ENCODE measurements at places on chromosomes 4 and X.
A peak's percentile ranks its signal among the peaks of the same experiment; 100 is the strongest.

- no peak for DNase-seq
These were observed 111.6 kb downstream of the AFF2 start for GRCh38 chrX:148611993-148612392.

DNA sequence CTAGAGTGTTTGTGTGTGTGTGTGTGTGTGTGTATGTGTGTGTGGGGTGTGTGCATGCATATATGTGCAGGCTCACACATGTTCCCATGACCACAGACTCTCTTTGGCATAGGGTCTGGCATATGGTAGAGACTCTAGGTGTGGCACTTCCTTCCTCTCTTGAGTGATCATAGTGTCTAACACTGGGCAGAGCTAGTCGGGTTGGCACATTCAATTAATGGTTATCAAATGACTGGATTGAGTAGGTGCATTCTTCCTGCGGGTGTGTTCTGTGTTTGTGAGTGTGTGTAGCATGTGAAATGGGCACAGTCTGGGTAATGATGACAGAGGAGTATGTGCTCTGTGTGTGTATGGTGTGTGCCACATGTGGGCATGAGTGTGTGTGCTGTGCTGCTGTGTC is 106.5 kb downstream of the EFNB1 start:
- DNase-seq, result no peak

- no peak for DNase-seq
These were observed 38.8 kb upstream of the IGFBP7 start for GRCh38 chr4:57148831-57149505.

DNA sequence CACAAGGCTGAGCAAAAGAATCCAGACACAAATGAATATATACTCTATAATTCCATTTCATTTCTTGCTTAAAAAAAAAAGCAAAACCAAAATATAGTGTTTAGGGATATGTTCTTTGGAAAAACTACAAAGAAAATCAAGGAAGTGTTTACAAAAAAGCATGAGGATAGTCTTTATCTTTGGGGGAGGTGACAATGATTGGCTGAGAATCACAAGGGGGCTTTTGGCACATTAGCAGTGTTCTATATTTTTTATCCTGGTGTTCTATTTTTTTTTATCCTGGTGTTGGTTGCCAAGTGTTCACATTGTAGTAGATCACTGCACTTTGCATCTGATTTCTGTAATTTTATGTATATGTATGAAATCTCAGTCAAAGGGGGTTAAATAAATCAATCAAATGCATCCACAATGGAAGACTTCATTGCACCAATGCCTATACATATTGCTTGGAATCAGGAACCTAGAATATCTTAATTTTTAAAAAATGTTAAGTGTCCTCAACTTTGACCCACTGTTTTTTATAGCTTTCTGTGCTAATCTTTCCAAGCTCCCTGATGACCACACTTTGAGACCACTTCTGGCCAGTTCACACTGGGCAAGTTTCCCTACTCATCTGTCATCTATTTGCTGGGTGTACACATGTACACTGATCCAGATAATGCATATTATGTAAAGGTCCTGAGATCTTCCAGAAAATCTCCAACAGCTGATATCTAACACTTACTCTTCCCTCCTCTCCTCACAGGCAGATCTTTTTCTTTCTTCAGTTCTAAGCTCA is 3.7 kb downstream of the TBC1D9 start:
- no peak for DNase-seq

GRCh38 chr4:158331863-158332262 is 121.6 kb downstream of the TMEM144 start:
- DNase-seq, result no peak

GRCh38 chr4:36771411-36772153 is 473.0 kb upstream of the NWD2 start:
- DNase-seq, result no peak

GRCh38 chrX:68532831-68533533 is 34.1 kb downstream of the YIPF6 start:
- DNase-seq, result no peak

GRCh38 chr4:73922766-73923630 is 53.8 kb downstream of the CXCL1 start:
- DNase-seq, result peak; percentile 43

- DNase-seq, result no peak
These were observed 115.2 kb upstream of the LRPAP1 start for GRCh38 chr4:3647421-3647820.

DNA sequence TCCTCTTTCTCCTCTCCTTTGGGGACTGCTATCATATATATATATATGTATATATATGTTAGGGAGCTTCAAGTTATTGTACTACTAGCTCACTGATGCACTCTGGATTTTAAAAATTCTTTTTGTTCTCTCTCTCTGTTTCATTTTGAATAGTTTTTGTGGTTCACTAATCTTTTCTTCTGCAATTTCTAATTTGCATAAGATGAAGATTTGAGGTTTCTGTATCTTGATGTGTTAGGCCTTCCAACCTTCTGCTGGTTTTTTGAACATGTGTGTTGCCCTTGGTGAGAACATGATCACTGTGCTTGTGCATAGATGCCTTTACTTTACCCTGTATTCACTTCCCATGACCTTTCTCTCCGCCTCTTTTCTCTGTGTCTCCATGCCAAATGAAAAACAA is 7.8 kb upstream of the ZNF718 start:
- no peak for DNase-seq

GRCh38 chr4:30601070-30601865 is 118.9 kb upstream of the PCDH7 start:
- DNase-seq, result no peak

- no peak for DNase-seq
These were observed 124.0 kb upstream of the NOCT start for GRCh38 chr4:138891631-138892031.

DNA sequence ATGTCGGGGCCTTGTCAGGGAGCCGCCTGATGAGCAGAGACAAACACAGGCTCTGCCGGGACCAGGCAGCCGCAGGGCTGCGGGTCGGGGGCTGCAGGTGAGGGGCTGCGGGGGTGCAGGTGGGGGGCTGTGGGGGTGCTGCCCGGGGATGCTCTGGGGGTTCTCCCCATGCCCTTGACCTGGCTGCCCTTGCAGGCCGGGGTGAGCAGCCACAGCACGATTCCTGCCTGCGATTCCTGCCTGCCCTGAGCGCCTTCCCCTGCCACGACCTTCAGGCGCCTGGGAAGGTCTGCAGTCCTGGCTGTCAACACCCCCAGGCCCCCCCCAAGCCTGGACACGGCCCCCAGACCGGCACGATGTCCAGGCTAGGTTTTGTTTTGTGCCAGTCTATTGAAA is 106.3 kb downstream of the FAM53A start:
- no peak for DNase-seq

GRCh38 chr4:73978886-73979285 is 2.9 kb downstream of the PF4 start:
- DNase-seq, result no peak

DNA sequence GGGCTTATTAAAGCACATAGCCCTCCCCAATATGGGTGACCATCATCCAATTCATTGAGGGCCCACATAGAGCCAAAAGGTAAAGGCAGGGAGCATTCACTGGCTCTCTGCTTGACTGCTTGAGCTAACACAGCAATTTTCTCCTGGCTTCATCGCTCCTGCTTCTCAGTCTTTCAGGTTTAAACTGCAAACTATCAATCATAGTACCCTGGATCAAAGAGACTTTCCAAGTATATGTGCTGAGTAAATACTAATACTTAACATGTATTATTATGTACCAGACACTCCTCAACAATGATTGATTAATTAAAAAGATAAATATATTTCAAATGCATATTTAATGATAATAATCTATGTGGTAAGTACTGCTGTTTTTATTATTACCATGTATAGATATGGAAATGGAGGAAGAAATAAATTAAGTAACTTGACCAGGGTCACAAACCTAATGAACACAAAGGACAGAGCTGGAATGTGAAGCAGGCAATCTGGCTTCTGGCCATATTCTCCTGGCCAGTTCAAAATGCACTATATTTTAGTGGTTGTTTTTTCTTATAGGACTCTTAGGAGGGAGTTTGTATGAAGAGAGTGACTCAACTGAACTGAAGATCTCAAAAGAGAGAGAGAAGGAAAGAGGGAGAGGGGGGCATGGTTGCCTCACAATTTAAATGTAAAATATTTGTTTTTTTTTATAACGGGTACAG is 1197.3 kb downstream of the TECRL start:
- DNase-seq, result no peak

- peak; percentile 23 for DNase-seq
These were observed 759.2 kb downstream of the DMD start for GRCh38 chrX:32451954-32452695.

DNA sequence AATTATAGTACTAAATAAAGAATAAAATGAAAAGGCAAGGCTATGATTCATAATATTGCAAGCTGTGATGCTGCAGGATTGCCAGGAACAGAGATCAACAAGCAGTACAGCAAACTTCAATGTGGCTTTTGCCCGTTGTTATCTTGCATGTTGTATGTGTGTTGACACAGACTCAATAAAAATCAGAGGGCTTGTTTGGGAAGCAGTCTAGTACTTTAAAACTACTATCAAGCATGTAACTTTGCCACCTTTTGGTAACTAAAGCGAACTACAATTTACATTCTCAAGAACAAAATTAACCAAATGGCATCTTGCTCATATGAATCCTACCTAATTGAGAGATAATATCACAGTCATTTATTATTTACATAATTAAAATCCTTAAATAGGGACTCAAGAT is 79.8 kb upstream of the GPM6A start:
- no peak for DNase-seq

- no peak for DNase-seq
These were observed 1.6 kb upstream of the F8 start for GRCh38 chrX:155023907-155024833.

DNA sequence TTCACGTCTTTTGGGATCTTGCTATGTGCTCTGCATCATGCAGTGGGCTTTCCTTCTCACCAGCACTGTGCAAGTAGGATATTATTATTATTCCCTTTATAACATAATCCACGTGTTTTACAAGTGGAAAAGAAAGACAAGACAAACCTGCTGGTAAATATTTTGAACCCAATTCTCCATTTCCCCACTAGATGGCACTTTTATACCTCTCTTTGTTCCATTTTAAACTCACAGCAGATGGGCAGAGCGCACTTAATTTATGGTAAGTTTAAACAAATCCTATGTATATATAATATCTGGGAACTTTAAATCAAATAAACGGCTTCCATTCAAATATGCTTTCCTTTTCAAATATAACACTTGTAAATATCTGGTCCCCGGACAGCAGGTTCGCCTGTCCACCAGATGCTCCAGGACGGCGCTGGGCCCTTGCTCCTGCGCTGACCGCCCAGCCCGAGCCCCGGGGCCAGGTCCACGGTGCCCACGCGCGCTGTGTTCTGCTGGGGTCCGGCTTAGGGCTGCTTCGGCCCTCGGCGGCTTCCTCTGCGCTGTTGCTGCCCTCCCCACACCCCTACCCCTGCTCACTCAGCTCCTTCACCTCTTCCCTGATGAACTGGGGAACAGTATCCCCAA is 31.1 kb downstream of the F11 start:
- peak; percentile 37 for DNase-seq

DNA sequence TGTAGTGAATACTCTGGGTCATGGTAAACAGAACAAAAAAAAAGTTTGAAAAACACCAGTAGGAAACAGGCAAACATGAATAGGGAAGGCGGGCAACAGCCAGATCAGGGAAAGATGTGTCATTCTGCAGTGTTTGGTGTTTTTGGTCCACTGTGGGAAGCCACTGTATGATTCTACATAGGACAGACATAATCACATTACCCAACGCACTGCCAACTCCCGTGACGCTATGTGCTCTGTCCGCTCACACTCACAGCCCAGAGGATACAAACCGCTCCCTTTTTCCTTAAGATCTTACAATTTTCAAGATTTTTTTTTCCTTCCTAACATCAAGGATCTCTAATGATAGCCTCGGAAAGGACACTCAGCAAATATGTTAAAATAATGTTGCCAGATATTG is 59.3 kb downstream of the HADH start:
- DNase-seq, result no peak

DNA sequence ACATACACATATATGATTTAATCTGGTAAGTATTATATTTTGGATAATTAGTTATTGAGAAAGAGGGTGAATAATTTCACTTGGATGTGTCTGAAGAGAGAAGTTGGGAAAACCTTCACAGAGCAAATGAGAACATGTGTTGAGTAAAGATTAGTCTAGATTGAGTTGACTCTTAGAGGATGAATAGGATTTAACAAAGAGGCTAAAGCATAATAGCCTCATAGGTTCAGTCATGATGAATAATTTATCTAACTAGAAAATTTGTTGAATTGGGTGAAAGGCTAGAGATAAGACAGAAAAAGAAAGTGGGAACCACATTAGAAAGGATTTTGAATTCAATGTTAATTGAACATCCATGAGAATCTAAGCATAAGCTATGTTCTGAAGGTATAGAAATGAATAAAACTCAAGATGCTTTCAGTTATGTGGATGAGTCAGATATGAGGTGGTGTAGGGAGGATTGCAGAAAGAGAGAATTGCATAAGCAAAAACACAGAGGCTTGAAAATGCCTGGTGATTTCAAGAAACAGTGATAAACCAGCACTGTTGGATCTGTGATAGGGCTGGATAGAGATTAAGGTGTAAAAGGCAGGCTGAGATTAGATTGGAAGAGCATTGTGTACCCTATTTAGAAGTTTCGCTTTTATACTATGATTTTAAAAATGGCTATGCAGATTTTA is 207.6 kb upstream of the NR3C2 start:
- no peak for DNase-seq

DNA sequence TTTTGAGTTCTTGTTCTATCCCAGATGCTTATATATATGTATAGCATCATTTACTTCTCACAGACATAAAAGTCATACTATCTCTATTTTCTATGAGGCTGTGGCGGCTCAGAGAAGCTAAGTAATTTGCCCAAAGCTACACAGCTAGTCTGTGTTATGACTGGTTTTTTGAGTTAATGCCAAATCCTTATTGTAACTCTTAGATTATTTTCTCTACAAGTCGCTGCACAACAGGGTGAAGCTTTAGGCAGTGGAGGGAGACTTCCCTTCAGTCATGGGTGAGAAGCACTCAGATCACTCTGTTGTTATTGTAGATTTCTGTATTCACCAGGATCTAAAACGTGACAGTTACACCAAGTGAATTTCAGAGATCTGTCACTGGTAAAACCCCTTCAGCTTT is 48.1 kb downstream of the WWC2 start:
- DNase-seq, result no peak

GRCh38 chrX:150162141-150162540 is 201.0 kb upstream of the MAMLD1 start:
- no peak for DNase-seq

- DNase-seq, result no peak
These were observed 55.0 kb upstream of the CXXC4 start for GRCh38 chr4:104549736-104550135.

- no peak for DNase-seq
These were observed 34.6 kb downstream of the TAF1 start for GRCh38 chrX:71400710-71401109.

GRCh38 chr4:1214101-1215095 is 34.5 kb downstream of the CTBP1 start:
- DNase-seq, result no peak

- DNase-seq, result peak; percentile 36
These were observed 25.9 kb downstream of the SMIM31 start for GRCh38 chr4:164779811-164780216.

- no peak for DNase-seq
These were observed 14.4 kb upstream of the CENPU start for GRCh38 chr4:184748251-184748652.

- no peak for DNase-seq
These were observed 328.3 kb downstream of the UNC5C start for GRCh38 chr4:95220205-95221175.

- DNase-seq, result no peak
These were observed 76.2 kb upstream of the PLAC1 start for GRCh38 chrX:134734466-134734952.

- no peak for DNase-seq
These were observed 60.9 kb downstream of the HTT start for GRCh38 chr4:3135155-3136011.

GRCh38 chr4:64200001-64200555 is 209.2 kb downstream of the TECRL start:
- DNase-seq, result no peak
